Brain pericyte (primary cell): ENCODE measurements at places on chromosomes 3 and 15.
A peak's percentile ranks its signal among the peaks of the same experiment; 100 is the strongest.

DNA sequence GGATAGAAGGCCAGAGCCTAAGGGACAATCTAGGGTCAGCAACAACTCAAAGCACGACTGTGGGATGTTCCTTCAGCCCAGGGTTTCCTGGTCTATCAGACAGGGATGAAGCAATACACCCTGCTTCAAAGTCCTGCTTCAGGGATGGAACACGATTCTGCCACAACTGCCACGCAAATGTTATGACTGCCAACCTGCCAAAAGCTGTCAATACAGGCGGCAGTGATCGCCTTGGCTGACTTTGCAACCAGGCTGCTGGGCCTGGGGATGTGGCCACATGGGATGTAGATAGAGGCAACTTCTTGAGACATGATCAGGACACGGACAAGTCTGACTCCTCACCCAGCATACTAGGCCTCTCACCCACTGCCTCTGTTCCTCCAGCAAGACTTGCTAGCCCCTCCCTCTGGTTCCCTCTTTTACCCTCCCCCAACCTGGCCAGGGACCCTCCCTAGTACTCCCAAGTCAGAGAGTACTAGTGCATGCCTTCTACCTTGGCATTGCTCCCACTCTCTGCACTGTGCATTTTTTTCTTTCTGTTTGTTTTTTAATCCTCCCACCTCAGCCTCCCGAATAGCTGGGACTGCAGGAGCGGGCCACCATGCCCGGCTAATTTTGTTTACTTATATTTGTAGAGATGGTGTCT lies 7.6 kb downstream of the CCDC12 start:
- no peak for DNase-seq

DNA sequence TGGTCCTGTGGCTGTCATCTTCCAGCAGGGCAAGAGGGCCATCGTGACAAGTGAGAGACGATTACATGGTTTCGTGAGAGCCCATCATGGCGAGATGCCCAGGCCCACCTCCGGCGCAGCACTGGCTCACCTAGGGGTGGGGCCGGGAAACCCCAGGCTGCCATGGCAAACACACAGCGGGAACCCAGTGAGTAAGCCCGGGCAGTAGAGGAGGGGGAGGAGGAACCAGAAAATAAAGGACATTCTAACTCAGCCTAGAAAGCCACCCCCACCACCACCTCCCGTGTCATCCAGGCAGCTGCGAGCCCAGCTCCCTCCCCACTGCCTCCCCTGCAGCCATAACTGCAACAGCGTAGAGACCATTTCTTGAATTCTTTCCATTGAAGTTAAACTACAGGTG lies 52.3 kb downstream of the PCSK6 start:
- no peak for DNase-seq

DNA sequence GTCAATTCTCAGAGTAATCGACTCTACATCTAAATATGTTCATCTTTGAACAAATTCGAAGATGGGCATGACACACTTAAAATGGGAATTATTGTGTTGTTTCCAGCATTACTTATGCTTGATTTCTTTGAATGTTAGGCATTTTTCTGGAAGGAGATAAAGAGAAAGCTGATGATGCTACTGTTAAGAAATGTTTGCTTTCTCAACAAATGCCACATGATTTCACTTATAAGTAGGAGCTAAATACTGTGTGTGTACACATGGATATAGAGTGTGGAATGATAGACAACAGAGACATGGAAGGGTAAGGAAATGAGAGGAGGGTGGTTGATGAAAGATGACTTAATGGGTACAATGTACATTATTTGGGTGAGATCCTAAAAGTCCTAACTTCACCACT lies 400.9 kb downstream of the TBL1XR1 start:
- no peak for DNase-seq

- no peak for DNase-seq
Observed at GRCh38 chr3:17025594-17026139, 140.9 kb downstream of the PLCL2 start.

DNA sequence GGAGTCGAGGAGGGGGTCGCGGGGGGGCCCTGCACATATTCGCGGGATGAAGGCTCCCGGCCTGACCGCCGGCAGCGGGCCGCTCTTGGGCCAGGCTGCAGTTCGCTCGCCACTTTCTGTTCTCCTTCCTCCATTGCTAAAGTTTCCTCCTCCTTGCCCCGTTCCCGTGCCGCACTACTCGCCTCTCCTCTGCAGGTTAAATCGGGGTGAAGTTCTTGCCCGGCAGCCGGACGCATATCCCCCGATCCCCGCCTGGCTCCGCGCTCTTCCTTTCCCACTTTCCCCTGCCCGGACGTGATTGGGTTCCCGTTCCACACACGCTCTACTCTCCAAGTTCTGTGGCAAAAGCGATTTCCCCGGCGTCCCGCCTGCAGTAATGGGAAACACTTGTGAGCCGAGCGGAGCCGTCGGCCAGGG lies 556 bp downstream of the CRYBG3 start:
- no peak for DNase-seq

DNA sequence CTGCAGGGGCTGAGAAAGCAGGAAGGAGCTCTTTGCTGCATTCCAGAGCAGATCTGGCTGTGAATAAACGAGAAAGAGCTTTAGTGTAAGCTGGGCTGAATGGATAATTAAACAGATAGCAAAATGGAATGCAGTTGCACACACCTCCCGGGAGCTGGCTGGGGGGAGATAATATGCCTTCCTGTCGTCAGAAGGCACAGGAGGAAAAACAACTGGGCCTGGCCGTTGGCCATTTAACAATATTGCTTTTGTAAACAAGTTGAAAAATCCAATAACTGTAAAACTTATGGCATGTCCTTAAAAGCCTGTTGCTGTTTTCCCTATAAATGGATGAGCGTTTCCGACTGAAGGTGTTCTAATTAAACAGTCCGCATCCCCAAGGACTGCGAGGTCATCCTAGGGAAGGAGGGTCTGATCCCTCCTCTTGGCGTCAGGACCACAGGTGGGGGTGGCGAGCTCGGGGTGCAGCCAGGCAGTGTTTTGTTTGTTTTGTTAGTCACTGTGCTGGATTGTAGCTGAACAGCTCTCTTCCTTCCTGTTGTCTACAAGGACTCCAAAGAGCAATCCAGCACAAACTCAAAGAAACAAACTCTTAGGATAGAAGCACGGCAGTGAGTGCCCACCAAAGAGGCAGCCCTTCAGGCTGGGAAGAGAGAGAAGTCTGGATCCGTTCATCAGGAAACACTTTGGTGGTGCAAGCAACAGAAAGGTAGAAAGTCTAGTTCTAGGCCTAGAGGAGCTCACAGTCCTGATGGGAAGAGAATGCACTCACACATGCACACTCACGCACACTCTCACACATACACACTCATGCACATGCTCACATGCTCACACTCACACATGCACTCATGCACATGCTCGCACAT lies 133.4 kb upstream of the SMAD3 start:
- peak; percentile 46 for DNase-seq

DNA sequence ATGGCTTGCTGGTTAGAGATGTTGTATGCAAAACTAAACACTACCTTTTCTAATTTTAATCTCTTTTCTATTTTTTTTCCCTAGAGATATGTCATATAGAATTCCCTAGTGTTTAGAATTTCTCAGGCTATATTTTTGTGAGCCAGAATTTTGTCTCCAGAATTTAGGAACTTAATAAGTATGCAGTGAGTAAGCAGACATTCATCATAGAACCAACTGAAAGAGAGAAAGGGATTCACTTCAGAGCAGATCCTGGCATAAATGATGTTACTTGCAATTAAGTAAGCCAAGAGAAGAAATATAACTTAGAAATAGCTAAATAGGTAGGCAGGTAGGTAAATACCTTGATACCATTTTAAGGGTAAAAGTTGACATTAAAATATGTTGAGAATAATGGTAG lies 288.9 kb downstream of the ZNF385D start:
- no peak for DNase-seq

GRCh38 chr3:182276512-182276911 lies 516.8 kb upstream of the ATP11B start:
- DNase-seq, result no peak

DNA sequence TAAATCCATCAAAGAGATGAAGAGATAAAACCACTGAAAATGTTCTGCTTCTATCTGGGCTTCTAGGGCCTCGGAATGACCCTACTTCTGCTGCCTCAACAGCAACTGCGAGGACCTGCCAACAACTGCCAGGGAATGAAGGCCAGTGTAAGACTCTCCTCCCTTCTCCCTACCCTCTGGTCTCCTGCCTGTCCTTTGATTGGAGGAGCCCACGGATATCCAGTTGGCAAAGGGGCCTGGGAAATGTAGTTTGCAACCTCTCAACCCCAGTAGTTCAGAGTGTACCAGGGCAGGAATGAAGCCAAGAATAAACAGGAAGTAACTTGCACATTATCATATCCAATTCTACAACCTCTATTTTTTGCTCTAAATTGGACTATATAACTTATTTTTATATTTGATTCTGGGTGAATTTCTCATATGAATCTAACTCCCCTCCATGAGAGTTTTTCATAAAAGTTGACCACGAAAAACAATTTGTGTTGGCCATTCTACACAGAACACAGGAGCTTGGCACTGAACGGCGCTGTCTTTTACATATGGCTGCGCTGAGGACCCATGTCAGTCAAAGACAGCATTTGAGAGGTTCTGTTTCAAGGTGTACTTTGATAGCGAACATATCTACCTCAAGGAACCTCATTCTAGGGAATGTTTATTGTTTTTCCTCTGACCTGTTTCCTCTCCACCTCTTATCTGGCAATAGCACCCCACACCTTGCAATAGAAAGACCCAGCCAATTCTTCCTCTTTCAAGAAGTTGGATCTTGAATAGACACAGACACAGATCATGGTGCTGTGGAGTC lies 91.1 kb upstream of the RNF7 start:
- no peak for DNase-seq
